CD4-positive, alpha-beta memory T cell (primary cell): ENCODE measurements at places on chromosomes 13 and 19.

DNA sequence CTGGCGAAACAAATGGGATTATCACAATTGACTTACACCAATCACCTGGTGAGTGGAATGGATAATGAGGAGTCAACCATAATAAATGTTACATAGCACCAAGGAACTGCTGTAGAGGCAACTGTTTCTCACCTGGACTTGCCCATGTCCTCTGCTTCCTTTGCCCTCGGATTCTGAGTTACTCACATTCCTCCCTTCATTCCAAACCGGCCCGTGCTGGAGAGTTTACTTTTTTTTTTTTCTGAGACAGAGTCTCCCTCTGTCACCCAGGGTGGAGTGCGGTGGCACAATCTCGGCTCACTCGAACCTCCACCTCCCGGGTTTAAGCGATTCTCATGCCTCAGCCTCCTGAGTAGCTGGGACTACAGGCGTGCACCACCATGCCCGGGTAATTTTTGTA is 41.5 kb upstream of the TSC22D1 start:
- DNase-seq, result no peak

- peak; percentile 85 for DNase-seq
Observed at GRCh38 chr19:1942078-1942933, 1.3 kb downstream of the CSNK1G2 start.

- DNase-seq, result no peak
Observed at GRCh38 chr19:3039125-3039524, 10.0 kb upstream of the TLE2 start.

GRCh38 chr19:19256072-19256969 is 16.8 kb downstream of the TM6SF2 start:
- no peak for DNase-seq

GRCh38 chr13:74135326-74136083 is 1.3 kb upstream of the KLF12 start:
- DNase-seq, result peak; percentile 57

GRCh38 chr19:17716309-17716929 is 2.9 kb upstream of the MAP1S start:
- DNase-seq, result no peak

- no peak for DNase-seq
Observed at GRCh38 chr13:43694146-43694664, 92.6 kb downstream of the ENOX1 start.

- DNase-seq, result no peak
Observed at GRCh38 chr13:73731564-73731963, 402.6 kb downstream of the KLF12 start.

DNA sequence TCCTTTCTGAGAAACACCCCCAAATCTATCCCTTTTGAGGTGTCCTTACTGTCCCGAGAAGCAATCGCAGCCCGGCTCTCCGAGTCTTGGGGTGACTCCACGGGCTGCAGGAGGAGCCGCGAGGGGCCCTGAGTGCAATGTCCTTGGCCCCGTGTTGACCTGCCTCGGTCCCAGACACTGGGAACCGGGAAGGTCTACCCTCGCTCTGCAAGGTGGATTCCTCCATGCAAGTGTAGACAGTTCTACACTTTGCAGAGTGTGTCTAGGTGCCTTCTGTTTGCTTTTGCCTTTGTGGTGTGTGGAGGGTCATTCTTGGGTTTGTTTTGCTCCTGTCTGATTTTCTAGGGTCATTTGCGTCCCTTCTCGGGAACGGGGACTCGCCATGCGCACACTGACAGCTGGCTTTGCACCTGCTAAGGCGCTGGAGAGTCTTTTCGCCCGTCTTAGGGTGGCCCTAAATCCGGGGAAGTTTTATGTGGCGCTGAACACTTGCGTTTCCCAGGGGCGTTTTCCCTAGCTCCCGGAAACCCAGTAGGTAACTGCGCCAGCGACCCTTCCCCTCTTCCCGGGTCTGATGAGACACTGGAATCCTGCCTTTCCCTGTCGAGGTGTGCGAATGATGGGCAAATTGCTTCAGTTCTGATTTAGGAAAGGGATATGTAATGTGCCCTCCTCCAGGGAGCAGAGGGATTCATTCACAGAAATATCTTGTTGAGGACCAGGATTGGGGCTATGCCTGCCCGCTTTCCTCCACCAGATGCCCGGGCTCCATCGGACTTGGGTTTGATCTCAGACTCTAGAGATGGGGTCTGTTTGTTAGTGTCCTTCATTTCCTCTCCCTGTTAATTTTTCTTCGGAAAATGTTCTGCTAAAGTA is 755 bp downstream of the SERTM1 start:
- DNase-seq, result no peak

- no peak for DNase-seq
Observed at GRCh38 chr13:96294930-96295881, 205.3 kb downstream of the HS6ST3 start.

DNA sequence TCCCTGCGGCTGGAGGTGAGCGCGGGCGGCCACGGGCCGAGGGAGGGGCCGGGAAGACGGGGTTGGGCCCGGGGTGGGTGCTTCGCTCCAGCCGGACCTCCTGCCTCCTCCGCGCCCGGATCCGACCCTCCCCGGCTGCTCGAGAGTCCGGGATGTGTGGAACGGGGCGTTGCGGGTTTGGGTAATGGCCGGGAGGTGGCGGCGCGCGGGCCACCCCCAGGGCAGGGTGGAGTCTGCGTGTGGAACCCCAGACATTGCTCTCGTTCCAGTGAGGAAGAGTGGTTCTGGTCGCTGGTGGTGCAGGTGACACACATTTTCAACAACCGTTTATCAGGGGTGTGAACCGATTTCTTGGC is 38.8 kb downstream of the ARHGEF7 start:
- DNase-seq, result no peak

- DNase-seq, result no peak
Observed at GRCh38 chr13:113383089-113383488, 19.2 kb upstream of the GRTP1 start.

DNA sequence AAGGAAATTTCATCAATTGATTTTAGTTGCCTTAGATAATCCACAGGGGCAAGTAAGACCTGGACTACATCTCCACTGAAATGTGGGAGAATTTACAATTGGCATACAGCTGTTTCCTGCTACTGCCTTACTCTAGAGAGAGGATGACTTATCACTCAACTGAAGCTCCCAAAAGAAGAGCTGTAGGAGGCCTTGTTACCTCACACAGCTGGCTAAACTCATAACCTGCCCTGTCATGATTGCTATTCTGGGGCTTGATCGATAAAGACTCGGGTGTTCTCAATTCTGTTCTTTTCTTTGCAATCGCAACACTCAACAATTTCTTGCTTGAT is 1396.4 kb downstream of the EFNB2 start:
- DNase-seq, result no peak

- no peak for DNase-seq
Observed at GRCh38 chr13:83929157-83929556, 46.9 kb upstream of the SLITRK1 start.

DNA sequence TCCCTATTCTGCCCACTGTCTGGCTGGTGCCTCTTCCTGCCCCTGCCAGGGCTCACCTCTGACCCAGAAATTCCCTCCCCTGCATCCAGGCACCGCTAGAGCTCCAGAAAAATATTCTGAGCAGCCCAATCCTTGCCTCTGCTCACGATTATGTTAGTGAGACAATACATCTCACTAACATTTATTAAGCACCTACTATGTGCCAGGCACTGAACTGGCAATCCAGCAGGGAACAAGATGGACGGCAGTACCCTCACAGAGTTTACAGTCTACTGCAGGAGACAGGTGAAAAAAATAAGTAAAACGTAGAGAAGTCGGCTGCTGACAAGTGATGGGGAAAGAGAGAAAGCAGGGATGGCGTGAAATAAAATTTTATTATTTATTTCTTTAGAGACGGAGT is 5.5 kb downstream of the TINCR start:
- no peak for DNase-seq

DNA sequence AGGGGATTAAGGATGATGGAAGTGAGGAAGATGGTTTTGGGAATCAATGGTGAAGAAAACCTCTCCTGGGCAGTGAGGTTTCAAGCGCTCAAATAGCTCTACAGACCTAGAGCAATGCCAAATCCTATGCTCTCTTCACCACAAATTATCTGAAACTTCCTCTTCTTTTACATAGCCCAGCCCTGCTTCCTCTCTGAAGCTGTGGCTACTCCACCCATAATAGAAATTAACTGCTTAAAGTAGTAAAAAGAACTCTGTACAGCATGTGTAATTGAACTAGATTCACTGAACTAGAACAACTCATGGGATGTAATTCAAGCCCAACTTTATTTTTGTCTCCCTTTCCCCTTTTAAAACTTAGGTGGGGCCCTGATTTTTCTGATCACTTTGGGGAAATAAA is 20.4 kb upstream of the IFT88 start:
- no peak for DNase-seq

DNA sequence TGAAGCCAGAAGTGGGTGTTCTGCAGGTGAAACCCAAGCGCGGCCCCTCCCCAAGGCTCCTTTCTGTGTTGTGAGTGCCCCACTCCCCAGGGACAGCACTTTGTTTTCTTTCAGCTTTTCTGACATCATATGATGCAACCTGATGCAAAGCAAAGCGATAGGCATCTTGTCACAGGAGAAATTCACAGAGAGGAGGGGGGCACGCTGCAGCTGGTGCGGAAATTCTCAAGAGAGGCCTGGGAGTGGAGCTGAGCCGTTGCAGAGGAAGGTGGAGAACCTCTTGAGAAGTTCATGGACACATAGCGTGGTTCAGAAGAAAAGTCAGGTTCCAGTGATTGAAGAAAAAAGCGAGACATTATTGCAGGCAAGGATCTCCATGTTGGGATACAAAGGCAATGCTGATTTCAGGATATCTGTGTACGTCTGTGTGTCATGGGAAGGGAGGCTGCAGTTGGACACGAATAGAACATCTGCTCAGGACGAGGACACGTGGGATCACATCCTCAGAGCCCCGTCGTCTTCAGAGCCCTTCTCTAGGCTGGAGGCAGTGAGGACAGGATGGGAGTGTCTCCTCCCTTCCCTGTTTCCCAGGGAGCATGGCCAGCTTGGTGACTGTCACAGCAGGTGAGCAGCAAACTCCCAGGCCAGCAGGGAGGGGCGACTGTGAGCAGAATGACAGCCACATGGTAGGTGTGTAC is 79.2 kb downstream of the IRS2 start:
- no peak for DNase-seq

GRCh38 chr13:21050288-21051197 is 10.8 kb downstream of the LATS2 start:
- no peak for DNase-seq

GRCh38 chr13:46202188-46202795 is 9.4 kb upstream of the LRRC63 start:
- DNase-seq, result peak; percentile 35

GRCh38 chr13:77838271-77838670 is 80.4 kb downstream of the EDNRB start:
- DNase-seq, result no peak

DNA sequence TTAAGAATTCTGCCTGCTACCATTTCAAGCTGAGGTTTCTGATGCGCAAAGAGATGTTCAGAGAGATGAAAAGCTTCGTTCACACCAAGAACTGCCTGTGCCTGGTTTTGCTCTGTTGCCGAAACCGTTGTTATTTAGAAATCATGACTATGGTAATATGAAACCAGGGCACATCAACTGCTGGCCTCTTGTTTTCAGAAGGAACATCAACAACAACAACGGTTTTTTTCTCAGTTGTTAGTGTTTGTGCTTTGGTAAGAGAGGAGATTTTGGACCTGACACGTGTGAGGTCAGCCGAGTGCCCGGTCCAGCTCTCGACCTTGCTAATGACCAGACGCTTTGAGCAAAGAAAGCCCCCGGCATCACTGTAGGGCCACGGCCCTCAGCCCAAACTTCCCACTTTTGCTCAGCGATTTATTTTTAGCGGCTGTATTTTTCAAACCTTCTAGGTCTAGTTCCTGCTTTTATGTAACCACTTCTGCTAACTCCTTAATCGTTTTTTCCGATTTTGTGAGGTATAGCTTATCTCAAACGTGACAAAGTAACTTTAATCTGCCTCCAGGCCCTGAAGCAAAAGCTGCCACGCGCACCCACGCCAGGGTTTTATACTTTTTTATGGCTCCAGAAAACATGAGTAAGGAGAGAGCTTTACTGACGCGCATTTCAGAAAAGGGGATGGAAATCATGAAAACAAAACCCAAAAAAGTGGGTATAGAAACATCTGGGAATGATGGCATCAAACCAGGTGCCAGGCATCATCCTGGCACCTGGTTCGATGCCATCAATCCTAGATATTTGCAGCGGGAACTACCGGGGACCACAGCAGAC is 42.0 kb downstream of the KLF2 start:
- peak; percentile 76 for DNase-seq

- DNase-seq, result peak; percentile 13
Observed at GRCh38 chr19:2477732-2478191, 1.8 kb downstream of the GADD45B start.

DNA sequence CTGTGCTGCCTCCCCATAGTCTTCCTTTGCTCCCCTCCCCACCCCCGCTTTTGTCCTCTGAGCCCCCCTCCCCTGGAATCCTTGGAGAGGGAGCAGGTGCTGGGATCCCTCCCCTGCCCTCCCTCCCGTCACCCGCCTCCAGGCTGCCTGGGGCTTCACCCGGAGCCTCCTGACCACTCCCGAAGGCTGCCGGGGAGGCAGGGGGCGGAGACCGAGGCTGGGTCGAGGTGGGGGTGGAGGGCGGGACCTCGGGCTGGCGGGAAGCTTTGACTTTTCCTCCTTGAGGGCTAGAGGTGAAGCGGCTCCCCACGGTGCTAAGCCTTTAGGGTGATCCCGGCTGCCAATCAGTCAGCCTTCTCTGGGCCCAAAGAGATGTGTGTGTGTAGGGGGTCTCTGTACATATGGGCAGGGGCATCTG is 1.5 kb downstream of the KMT5C start:
- DNase-seq, result peak; percentile 30

DNA sequence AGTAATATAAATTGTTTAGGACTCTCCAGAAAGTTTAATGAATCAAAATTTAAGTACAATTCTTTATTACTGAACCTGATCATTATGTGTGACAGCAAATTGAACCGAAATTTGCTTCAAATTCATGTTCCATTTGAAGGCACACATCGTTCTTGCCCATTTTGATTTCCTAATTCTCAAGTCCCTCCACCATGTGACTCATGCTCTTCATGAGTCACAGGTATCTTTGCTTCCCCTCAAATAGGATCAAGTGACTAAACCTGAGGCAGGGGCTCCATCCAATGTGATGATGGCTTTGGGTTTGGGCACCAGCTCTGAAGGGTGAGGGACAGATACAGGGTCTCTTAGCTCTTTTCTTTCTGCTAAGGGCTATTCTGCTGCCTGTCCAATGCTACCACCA is 86.1 kb downstream of the THSD1 start:
- no peak for DNase-seq

GRCh38 chr19:32373585-32374295 is 28.3 kb downstream of the ZNF507 start:
- no peak for DNase-seq

DNA sequence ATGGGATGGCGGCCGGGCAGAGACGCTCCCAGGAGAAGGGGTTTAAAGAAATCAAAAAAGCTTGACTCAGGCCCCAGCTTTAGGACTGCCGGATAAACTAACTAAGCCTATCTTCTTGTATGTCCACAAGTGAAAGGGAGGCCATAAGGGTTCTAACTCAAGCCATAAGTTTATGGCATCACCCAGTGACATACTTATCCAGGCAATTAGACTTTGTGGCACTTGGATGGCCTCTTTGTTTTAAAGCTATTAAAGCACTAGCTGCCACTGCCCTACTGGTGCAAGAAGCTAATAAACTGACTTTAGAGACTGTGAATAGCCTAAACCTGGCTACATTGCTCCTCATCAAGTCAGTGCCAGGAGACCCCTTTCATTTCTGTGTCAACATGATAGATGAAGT is 102.0 kb downstream of the ZNF429 start:
- no peak for DNase-seq
